ENCODE measurements at places on chromosomes 16 and 17.

GRCh38 chr16:57422026-57422944 is 17.7 kb downstream of the CCL17 start:
- no peak for DNase-seq

DNA sequence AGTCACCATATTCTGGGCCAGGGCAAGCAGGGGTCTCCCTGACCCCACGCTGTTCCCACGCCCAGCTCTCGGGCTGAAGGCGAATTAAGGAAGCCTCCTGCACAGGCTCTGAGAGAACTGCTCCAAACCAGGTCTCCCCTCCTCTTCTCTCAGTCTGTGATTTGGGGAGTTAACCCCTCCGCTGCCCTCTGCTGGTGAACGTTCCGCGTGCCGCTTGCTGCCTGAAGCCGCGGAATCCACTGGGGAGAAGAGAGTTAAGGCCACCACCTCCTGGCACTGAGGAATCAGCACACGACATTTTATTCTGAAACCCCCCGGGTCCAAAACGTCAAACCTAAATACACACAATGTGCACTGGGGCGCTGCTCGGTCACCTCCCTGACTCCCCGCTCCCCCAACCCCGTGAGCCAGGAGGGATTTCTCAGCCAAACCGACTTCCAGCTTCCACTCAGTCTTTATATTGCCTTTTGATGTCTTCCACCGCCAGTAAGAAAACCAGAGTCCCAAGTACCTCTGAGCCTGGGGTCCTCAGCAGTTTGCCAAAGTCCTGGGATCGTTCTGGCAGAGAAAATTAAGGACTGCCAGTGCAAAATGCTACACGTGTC is 54.4 kb upstream of the RCVRN start:
- DNase-seq: no peak

DNA sequence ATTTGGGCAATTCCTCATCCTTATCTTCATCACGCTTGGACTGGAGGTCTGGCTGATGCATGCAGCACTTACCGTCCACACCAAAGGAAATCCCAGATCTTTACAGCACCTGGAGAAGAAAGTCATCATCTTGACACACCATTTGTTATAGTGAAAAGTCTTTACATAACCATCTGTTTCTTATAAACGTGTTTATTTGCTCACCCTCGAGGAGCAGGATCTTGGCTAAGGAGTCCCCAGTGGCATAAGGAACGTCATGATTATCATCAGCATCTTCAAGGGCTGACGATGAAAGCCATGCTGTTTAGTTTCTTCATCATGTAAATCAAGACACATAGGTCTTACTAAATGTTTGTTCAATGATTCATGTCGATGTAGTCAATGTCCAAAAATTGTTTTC is 248.8 kb upstream of the ELAC2 start:
- DNase-seq: no peak

GRCh38 chr17:76039121-76039520 is 12.0 kb upstream of the EVPL start:
- no peak for DNase-seq

DNA sequence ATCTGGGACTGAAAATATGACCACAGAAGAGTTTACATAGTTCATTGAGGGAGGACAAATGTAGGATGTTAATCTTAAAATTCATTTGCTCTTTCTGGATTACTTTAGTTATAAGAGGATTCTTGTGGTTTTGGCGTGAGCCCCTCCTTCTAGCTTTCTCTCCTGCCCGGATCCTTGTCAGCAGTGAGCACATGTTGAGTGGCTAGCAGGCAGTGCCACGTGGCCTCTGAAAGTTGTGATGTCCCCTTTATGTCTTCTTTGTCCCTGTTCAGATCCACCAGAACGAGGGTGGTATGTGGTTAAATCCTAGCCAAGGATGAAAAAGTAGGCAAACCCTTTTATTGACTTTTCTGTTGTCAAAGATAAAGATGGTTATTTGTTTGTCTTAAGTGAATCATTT is 83.8 kb downstream of the GNAO1 start:
- no peak for DNase-seq

DNA sequence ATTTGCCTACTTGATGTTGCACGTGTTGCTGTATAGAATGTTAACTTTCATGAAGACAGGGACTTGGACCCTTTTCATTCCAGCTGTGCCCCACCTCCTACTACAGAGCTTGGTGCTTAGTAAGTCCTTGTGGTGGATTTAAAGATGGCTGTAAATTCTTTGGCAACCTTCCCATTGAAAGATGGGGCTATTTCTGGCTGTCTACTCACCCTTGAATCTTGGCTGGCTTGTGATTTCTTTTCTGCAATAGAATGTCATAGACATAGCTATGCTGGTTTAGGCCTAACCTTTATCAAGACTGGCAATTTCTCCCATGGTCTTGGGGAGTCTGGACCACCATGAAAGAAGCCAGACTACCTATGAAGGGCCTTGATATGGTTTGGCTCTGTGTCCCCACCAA is 59.0 kb downstream of the ACSM2A start:
- DNase-seq: no peak

DNA sequence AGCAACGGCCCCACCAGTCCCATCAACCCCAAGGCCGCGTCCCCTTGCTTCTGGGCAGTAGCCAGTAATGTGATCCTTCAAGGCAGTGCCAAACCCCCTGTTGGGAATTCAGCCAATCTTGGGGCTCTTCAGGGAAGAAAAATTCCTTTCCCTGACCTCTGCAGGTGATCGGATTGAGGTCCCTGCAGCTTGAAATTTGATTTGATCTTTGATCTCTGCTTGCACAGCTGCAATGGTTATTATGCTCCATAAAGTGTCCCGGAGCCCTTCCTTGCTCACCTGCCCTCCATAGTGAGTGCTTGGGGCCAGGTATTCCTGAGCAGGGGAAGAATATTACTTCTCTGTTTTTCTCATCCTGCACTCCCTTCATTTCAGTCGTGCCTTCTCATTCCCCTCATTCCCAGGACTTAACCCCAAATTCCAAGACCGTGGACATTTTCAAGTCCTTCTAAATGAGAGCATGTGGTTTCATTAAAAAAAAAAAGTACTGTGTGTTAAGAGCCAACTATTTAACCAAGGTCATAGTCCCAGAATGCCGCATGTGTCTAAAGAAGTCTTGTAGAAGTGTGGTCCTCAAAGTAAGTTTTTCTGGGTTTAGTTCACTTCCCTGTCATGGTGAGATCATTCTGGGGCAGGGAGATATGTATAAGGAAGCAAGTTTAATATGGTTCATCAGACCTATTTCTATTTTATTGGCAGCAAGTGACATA is 56.3 kb downstream of the SOX9 start:
- no peak for DNase-seq

GRCh38 chr16:79411805-79412204 is 188.7 kb downstream of the MAF start:
- DNase-seq: no peak

DNA sequence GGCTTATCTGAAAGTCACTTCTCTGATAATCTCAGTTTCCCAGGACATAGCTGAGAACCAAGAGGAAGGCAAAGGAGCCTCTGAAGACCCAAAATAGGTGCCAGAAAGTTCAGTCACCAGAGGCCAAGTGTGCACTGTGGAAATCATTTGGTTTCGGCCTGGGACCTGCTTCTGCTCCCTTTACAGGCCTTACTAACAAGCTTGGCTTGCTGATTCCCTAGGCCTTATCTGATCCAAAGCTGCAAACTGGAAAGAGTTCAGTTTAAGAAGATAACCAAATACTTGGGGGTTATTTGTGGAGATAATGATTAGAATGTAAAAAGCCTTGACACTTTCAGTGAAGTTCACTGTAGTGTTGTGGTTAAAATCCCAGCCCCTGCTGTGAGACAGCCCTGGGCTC is 17.0 kb downstream of the ITGA3 start:
- peak; percentile 18 for DNase-seq

GRCh38 chr17:47978324-47978723 is 7.4 kb downstream of the CDK5RAP3 start:
- no peak for DNase-seq

GRCh38 chr17:5516060-5516792 is 29.9 kb downstream of the MIS12 start:
- DNase-seq: no peak

DNA sequence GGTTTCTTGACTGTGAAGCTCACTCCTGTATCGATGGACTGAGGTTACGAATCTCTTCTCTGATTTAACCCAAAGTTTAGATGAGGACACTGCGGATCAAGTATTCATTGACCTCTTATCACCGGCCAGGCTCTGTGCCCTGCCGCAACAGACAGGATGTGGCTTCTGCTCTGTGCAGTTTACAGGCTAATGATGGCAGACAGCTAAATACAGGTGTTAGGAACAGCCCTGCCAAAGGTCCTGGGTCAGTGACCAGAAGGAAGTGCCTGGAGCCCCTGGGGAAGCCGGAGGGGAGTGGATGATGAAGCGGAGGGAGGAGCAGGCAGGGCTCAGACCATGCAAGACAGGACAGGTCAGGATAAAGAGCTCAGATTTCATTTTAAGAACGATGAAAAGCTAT is 44.4 kb downstream of the HAPSTR1 start:
- DNase-seq: no peak

GRCh38 chr17:70691150-70691549 is 521.8 kb downstream of the KCNJ2 start:
- DNase-seq: no peak

GRCh38 chr17:28579526-28579925 is 2.8 kb upstream of the ALDOC start:
- DNase-seq: no peak

DNA sequence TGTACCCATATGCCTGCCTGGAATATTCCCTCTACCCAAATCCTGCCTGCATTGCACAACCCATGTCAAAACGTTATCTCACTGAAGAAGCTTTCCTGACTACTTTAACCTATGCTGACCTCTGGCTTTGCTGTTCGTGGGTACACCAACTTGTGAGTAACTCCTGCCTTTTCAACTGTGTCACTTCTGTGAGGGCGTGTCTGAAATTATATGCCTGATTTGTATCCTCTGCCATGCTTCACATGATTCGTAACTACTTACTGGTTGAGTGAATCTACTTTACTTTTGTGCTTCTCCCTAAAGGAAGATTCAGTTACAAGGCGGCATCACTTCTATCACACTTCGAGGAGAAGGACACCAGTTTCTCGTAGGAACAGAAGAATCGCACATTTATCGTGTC is 33.3 kb upstream of the USP43 start:
- no peak for DNase-seq

DNA sequence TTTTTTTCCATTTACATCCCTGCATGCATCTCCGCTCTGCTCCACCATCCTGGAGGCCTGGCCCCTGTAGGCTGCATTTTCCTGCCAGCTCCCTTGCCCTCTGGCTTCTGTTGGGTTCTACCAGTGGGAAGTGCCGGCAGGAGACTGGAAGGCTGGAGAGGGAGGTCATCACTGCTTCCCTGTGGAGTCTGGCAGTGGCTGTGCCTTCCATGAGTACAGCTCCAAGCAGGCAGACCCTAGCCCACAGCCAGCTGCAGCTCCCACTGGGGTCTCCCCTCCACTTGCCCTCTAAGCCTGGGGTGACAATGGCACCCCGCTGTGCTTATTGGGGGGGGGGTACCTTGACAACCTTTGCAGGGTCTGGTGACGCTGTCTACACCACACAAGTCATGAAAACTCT is 37.3 kb downstream of the MMP15 start:
- DNase-seq: no peak

- no peak for DNase-seq
Observed at GRCh38 chr16:57823836-57824235, 21.5 kb upstream of the KIFC3 start.

- no peak for DNase-seq
Observed at GRCh38 chr16:17743578-17743977, 272.8 kb upstream of the XYLT1 start.

DNA sequence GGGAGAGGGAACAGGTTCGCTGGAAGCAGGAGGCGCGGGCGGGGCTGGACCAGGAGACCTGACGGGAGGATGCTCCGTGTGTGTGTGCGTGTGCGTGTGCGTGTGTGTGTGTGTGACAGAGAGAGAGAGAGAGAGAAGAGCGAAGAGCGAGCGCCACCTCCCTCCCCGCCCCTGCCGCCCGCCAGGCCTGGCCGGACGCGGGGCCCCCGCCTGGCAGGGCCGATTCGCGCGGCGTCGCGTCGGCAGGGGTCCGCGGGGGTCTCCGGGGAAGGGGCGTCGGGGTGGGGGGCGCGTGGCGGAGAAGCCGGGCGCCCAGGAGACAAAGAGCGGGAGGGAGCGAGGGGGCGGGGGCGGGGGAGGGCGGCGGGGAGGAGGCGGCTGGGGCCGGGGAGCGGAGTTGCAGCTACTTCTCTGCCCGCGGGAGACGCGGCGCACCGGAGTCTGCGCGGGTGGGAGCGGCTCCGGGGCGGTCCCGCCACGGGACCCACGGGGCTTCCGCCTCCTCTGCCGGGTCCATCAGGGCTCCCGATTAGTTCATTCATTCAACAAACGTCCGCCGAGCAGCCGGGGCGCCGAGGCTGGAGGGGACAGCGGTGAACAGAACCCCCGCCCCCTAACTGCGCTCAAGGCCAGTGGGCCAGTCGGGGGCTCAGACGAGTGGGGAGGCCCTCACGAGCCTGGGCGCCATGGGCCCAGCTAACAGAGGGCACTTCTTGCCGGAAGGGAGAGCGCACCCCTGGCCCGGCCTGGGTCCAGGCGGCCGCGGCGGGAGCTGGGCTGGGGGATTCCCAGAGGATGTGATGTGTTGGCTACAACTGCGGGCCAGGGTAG is at the start of gene SAMD14:
SAMD14 (minus strand) TSS at position 433 of the 831 bp plus-strand sequence. CDS start 5,201 bp downstream, outside the sequence.
- DNase-seq: peak; percentile 65

- no peak for DNase-seq
Observed at GRCh38 chr17:61468263-61468907, 16.2 kb downstream of the TBX4 start.

DNA sequence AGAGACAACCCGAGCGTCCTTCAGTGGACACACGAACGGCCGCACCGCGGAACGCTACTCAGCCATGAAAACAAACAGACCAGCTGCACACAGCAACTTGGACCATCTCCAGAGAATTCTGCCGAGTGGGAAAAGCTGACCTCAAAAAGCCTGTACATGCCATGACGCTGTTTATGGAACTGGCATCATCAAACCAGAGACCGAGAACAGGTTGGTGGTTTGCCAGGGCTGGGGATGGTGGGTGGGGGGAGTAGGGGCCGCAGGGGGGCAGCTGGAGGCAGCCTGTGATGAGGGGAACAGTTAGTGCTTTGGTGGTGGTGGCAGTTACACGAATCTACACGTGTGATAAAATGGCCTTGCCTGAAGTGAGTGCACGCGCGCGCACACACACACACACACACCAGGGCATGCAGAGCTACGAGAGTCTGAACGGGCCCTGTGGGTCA is 169.8 kb downstream of the LAT start:
- DNase-seq: peak; percentile 41

DNA sequence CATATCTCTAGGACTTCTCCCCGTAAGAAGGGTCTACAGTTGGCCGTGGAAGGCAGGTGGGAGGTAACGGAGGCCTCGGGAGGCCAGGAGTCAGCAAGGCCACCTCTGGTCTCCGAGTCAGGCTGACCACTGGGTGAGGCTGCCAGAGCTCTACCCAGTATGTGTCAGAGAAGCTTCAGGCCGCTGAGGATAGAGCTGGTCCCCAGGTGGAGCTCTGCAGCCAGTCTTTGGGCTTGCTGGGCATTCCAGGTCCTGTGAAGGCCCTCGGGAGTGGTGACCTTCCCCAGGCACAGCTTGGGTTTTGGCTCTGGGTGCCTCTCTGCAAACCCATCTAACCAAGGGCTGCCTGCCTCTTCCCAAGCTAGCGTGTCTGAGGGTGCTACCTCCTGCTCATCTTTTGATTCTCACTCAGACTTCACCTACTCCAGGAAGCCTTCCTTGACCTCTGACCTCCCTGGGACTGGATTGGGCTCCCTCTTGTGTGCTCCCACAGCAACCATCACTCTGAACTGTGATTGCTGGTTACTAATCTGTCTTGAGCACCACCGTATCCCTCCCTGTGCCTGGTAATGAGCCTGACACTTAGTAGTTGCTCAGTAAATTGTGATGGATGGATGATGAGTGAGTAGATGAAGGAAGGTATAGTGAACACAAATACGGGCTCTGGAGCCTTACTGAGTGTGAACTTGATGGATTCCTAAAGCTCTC is 22.3 kb downstream of the RHBDL3 start:
- DNase-seq: no peak

GRCh38 chr17:83088909-83089308 is 9.5 kb downstream of the METRNL start:
- no peak for DNase-seq

Measured in Right ventricle myocardium inferior (tissue), 1 donor.